ENCODE measurements at places on chromosomes 3 and 15.

DNA sequence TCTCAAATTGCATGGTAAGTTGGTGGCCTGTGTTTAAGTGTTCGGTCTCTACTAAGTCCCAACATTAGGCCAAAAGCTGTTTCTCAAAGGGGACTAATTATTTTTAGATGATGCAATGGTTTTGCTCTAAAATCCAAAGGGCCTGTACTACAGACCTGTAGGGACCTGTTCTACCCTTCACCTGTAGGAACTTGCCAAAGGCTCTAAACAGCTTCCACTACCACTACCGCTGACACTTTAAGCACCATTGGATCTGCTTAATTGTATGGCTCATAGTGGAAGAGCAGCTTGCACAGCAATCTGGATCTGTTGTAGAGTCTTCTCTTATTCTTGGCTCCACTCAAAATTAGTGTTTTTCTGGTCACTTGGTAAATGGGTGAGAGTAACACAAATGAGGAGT lies 346.8 kb downstream of the EPHA6 start:
- DNase-seq = no peak

DNA sequence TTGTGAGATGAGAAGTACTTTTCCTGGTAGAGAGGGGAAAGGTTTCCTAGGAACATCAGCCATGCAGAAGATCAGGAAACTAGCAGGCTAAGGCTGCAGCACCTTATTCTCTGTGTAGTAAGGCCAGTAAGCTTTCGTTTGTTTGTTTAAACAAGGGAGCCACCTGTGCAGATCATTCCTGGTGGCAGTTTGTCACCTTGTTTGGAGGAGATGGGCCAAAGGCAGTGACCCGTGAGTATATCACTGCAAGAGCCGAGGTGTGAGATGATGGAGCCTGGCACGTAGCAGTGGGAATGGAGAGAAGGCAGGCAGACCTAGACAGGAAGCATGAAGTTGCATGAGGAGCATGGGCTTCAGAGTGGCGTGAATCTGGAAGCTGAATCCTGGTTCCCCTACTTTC lies 19.6 kb downstream of the ATG7 start:
- no peak for DNase-seq

GRCh38 chr15:91624353-91624968 lies 229.0 kb upstream of the SLCO3A1 start:
- DNase-seq = no peak

- DNase-seq = no peak
Measured at GRCh38 chr3:138467931-138468330, 33.5 kb downstream of the ESYT3 start.

- DNase-seq = no peak
Measured at GRCh38 chr15:40234783-40235182, 4.1 kb upstream of the PAK6 start.

Data from cortex of kidney (tissue), 1 donor.